ENCODE measurements at places on chromosomes 7 and 10.

GRCh38 chr7:23598296-23598695 lies 1.1 kb downstream of the CCDC126 start:
- DNase-seq, result no peak

DNA sequence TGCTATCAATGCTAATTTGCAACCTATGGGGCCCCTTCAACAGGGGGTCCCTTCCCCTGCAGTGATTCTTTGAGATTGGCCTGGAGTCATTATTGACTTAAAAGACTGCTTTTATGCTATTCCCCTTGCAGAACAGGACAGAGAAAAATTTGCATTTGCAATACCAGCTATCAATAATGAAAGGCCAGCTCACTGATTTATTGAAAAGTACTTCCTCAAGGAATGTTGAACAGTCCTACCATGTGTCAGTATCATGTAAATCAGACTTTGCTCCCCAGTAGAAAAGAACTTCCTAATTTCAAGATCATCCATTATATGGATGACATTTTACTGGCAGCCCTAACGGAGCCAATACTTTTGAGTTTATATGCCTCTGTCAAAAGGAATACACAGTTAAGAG lies 29.7 kb upstream of the ABCA13 start:
- no peak for DNase-seq

GRCh38 chr10:77208684-77209256 lies 428.8 kb downstream of the KCNMA1 start:
- DNase-seq, result no peak

DNA sequence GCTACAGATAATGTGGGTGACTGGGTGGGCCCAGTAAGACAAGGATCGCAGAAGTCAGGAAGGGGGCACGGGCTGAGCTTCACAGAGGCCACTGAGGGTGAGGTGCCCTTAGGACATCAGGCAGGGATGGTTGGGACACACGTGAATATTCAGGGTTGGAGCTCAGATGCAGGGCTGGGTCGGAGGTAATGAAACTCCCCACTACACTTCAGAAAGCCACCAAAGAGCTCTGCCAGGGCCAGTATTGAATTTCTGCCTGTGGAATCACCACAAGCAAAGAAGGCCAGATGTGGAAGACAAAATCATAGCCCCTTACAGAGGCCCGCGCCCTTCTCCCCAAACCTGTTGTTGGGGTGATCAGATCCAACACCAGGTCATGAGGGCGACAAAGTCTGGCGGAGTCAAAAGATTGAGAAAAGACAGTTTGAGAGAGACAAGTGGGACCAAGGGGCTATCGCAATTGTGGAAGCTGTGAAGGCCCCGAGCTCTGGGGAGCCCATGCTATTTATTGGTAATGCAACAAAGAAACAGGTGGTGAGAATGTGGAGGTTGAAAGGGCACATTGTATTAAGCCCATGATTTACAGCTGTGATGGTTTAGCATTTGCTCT lies 42.4 kb downstream of the STRA8 start:
- DNase-seq, result no peak

DNA sequence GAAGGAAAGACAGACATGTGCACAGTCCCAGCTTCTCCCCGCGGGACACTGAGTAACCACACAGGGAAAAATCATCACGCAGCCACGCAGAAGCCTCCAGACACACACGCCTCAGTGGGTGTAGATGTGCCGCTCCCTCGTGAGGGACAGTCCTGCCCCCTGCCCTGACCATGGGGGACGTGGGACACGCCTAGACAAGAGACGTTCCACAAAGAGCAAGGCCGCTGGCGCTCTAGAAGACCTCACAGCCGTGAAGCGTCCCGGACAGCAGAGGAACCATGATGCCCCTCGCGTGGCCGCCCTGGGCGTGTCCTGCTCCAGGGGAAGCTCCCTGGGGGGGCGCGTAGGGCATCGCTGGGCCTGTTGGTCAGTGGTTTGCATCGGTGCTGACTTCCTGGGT lies 210.8 kb downstream of the DNAJB6 start:
- DNase-seq, result no peak

DNA sequence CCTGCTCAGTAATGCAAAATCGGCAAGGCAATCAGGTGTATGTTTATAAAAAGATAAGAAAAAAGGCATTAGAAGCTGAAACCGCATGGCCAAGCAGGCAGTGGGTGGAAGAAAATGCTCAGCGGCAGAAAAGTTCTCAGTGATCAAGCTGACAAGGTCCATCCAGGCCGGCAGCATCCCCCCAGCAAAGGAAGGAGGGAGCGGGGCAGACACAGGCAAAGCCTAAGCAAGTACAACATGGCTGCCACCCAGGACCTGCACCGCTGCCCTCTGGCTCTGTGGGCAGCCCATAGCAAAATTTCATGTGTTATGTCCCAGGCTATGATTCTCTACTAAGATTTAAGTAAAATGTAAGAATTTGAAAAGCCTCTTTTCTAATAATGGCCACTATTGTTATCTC lies 45.4 kb downstream of the MRPS24 start:
- DNase-seq, result no peak

DNA sequence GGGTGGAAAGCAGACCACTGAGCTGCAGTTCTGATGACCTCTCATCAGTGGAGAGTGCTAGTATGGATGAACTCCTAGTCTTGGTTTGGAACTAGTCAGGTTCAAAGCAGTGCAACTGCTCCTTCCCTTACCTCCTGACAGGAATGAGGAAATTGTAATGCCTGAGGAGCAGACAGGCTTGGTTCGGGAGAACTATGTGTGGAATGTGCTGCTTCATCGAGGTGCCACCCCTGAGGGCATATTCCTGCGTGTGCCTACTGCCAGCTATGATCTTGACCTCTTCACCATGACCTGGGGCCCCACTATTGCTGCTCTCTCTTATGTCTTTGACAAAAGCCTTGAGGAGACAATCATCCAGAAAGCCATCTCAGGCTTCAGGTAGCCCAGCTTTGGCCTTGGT lies 27.4 kb upstream of the NFKB2 start:
- DNase-seq, result no peak

GRCh38 chr10:82742898-82743297 lies 867.9 kb downstream of the NRG3 start:
- DNase-seq, result no peak

- no peak for DNase-seq
Observed at GRCh38 chr10:48568131-48568530, 36.7 kb downstream of the ARHGAP22 start.

GRCh38 chr7:101875283-101875846 lies 57.9 kb downstream of the CUX1 start:
- DNase-seq, result no peak

DNA sequence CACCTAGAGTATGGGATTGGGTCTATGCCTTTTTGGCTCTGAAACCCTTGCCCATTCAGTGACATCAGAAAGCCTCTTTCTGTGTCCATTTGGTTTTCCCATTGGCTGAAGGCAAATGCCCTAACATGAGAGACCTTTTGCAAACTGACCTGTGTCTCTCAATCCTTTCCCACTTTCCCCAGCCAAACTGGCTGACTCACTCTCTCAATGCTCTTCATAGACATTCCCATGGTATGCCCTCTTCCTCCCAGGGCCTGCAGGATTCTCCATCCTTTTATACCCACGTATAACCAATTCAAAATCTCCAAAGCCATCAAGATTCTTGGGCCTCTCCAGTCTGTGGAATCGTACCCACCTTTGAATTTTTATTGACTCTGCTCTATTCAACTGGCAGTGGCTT lies 563.3 kb downstream of the GATA3 start:
- DNase-seq, result no peak
